ENCODE measurements at places on chromosomes 12 and 14. TPM values are rescaled to one million over a fixed set of nuclear protein-coding genes. Genes with fewer than 3 reads are reported as not detected.
A peak's percentile ranks its signal among the peaks of the same experiment; 100 is the strongest.

Gene PRR4
- 1.7 TPM for polyA plus RNA-seq

Gene RPS6KL1
- 0.52 TPM for polyA plus RNA-seq

- DNase-seq: peak; percentile 81
Measured at GRCh38 chr12:43151441-43151981, 400.5 kb downstream of the ADAMTS20 start.

DNA sequence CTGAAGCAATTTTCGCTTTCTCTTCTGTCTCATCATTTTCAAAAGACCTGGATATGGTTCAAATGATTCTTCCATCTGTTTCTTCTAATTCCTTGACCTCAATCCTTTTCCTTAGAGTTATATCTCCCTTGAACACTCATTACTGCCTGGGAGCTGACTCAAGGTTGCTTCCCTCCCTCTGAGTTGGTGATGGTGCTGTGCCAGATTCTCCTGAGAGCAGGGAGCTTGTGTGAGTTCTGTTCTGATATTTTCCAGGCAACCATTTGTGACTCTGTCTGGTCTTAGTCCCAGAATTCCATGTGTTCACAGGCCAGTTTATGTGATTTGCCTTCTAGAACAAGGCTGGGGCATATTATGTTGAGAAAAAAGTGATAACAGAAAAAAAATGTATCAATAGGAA, 505.1 kb upstream of the SYT1 start:
- DNase-seq: peak; percentile 57

DNA sequence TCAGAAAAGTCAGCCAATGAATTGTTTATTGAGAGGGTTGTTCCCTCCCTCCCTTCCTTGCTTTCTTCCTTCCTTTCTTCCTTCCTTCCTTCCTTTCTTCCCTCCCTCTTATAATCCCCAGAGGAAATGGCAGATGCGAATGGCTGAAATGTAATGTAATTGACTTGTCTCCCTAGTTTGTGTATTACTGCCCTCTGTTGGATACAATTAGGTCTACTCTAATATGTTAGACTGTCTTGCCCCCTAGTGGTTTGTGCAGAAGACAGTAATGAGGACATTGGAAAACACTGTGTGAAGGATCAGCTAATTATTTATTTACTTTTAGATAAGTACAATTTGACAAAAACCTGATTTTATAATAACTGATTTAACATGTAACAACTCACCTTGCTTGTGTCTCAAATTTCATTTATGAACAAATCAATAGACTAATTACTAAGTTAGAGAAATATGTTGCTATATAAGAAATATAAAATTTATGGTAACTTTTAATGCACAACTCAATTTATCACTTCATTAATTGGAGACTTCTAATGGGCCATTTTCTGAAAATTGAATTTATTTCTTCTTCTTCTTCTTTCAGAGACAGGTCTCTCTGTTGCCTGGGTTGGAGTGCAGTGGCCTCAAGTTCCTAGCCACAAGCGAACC, 229.8 kb upstream of the LRIG3 start:
- peak; percentile 90 for DNase-seq

Gene ART4
- not detected for polyA plus RNA-seq

Gene FAM90A1
- 0.08 TPM for polyA plus RNA-seq

Gene ABCB9
- polyA plus RNA-seq: 3.1 TPM

- no peak for DNase-seq
Measured at GRCh38 chr12:104852102-104852501, 106.0 kb downstream of the SLC41A2 start.

DNA sequence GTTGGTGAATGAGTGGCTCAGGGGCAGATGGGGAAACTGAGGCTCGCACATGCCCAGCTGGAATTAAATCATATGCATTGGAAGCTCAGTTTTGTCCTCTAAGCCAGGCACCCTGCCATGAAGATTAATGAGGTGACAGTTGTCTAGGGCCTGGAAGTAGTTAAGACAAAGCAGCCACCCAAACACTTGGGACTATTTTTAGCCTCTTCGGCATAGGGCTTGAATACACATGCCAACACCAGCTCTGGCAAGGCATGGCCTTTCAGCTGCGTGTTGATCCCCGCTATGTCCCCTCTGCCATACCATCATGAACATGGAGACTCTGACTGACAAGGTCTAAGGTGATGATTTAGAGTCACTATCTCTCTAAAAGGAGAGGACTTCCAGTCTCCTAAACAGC, 250.2 kb downstream of the KSR2 start:
- DNase-seq: no peak

DNA sequence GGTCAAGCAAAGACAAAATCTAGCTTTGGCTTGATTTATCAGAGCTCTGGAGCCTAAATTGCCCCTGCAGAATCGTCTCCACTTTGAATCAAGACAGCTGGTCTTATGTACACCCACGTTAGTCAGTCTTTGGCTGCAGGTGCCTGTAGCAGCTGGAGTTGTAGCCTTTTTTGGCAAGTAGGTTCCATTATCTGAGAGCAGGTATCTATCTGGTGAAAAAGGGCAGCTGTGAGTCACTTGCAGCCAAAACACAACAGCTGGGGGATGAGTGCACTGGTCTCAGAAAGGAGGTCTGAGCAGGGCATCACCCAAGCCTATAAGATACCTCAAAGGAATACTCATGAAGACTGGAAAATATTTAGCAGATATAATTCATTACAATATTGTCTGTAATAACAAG, 43.6 kb upstream of the KCNH5 start:
- no peak for DNase-seq

GRCh38 chr12:68451261-68452077, 119.3 kb upstream of the MDM1 start:
- DNase-seq: peak; percentile 93

- DNase-seq: peak; percentile 57
Measured at GRCh38 chr12:95838125-95838524, 20.6 kb upstream of the SNRPF start.

DNA sequence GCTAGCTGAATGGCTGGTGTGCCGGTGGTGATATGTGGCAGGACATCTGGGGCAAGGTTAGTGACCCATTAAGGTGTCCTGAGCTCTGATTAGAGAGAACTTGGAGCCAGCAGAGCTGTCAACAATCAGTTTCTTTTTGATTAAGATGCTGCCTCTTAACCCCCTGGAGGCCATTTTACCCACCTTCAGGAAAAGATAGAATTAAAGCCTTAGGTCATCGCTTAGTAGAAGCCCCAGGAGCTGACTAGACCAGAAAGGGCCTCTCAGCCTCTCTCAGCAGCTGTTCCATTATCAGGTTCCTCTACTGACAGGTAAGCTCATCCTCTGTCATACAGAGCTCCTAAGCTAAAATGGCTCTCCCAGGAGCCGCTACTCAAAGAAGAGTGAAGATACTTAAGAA, 339.0 kb downstream of the FUT8 start:
- DNase-seq: no peak

Gene PMCH
- not detected for polyA plus RNA-seq

- DNase-seq: peak; percentile 28
Measured at GRCh38 chr14:32102152-32102787, 25.2 kb downstream of the ARHGAP5 start.

Gene EPYC
- polyA plus RNA-seq: 0.05 TPM

Gene GNB3
- 3.7 TPM for polyA plus RNA-seq

GRCh38 chr12:105832806-105833205, 305.9 kb downstream of the NUAK1 start:
- DNase-seq: no peak

DNA sequence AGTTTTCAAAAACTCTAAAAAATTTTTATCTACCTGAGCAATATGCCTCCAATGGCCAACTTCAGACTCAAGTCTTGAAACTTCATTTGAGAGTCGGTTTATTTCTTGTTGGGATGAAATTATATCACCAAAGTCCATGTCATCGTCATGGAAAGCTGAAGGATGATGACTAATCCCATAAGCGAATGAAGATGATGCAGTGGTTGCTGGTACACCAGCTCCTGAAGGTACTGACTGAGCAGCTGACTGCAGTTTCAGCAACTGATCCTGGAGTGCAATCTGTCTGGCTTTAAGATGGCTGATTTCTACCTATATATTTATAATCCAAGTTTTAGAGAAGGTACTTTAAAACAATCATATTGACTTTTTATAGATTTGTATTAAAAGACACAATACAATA, 18.3 kb downstream of the TRIP11 start:
- DNase-seq: no peak

Gene CD4
- polyA plus RNA-seq: 50.8 TPM

Data from fibroblast of lung (primary cell).